HCT116 (cell line): ENCODE measurements at places on chromosomes 11 and 22. TPM values are rescaled to one million over a fixed set of nuclear protein-coding genes. Genes with fewer than 3 reads are reported as not detected.

GAS2 gene
- total RNA-seq = not detected

SYT12 gene
- total RNA-seq = 4.3 TPM

OR6T1 gene
- not detected for total RNA-seq

TLCD5 gene
- 9.1 TPM for total RNA-seq

OR2AG1 gene
- not detected for total RNA-seq

TSPAN18 gene
- 18.3 TPM for total RNA-seq

TEX12 gene
- not detected for total RNA-seq

GGT5 gene
- 0.57 TPM for total RNA-seq

OR51M1 gene
- total RNA-seq = not detected

UBXN1 gene
- total RNA-seq = 94.2 TPM

P4HA3 gene
- 0.91 TPM for total RNA-seq

APOL5 gene
- not detected for total RNA-seq

DNA sequence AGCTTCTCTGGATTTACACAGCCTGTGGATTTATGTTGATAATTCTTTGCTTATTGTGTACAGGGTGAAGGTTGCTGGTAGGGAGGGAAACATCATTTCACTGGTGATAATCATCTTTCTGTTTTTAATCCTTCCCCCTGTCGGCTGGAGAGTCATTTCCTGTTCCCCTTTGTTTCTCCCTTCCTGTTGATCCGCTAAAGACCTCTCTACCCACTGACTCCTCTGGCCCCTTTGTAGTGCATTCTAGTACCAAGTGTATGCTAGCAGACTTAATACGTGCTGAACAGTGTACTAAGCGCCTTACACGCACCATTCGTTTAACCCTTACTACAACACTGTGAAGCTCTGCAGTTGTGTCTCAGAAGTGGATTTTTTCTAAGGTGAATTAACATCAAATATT is 19.0 kb upstream of the OR9Q1 start:
- no peaks in the 10 kb centered on the region for H3K36me3 ChIP-seq
- no peak overlapping the region for H3K4me3 ChIP-seq
- peaks cover 12% of the 10 kb centered on the region; the same call in 1 of the 2 replicates for H3K27me3 ChIP-seq

DNA sequence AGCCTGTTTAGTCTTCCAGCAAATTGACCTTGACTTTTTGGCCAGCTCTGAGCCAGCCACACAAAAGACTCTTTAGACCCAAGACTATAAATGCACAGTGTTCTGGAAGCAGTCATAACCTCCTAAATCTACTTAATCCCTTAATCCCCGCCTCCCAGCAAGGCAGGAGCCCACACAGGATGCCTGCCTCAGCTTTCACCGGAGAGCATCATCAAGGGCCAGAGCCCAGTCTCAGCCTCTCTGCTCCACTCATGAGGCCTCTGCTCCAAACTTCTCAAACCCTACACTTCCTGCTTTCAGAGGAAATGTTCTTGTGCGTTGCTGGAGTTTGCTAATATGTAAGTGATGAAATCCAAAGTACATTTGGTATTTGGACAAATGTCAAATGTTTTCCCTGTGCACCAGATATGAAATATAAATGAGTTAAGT is 57.9 kb upstream of the FSHB start:
- H3K27me3 ChIP-seq = no peaks in the 10 kb centered on the region
- no peak overlapping the region for H3K27ac ChIP-seq
- H3K4me1 ChIP-seq = no peaks in the 10 kb centered on the region
- no peak overlapping the region for H3K4me3 ChIP-seq
- DNase-seq = no peak
- no peaks in the 10 kb centered on the region for H3K36me3 ChIP-seq

DNA sequence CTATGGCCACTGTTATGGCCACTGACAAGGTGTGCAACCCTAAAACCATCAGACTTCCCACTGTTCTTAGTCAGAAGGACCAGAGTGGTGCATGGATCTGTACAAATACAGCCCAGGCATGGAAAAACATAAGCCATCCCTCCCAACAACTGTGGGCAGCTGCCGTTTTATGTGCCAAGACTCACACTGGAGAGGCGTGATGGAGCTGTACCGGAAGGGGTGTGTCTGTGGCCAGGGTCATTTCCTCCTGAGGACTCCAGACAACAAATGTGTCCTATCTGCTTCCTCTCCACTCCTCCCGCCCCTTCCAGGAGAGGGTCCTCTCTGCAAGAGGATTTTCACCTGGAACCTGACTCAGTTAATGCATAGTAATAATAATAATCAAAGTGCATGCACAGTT is 29.5 kb downstream of the KCNJ1 start:
- H3K36me3 ChIP-seq = no peaks in the 10 kb centered on the region
- H3K27me3 ChIP-seq = peaks cover 15% of the 10 kb centered on the region; the same call in 1 of the 2 replicates
- H3K4me3 ChIP-seq = no peak overlapping the region
- DNase-seq = no peak
- no peak overlapping the region for H3K27ac ChIP-seq
- H3K4me1 ChIP-seq = no peaks in the 10 kb centered on the region

GRCh38 chr22:37852418-37852817 is 3.2 kb downstream of the EIF3L start:
- no peak overlapping the region for H3K27ac ChIP-seq
- peaks cover 10% of the 10 kb centered on the region for H3K4me1 ChIP-seq
- no peak for DNase-seq
- no peaks in the 10 kb centered on the region for H3K27me3 ChIP-seq

DNA sequence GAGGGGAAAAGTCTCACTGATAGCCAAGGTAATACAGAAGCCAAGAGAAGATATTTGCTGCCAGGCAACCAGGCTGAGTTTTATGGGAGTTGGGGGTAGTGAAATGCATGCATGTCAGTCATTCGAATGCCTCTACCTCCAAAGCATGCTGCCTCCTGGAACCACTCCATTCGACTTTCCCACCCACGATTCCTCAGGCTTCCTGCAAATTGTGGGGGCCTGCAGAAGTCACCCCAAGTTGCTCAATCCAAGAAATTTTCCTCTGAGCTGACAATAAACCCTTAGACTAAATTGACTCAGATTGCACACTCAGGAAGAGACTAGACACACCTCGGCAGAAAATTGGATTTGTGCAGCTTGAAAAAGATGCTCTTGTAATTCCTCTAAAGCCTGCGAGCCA is 73.6 kb upstream of the GRK3 start:
- H3K27me3 ChIP-seq = peaks cover 16% of the 10 kb centered on the region; the same call in 1 of the 2 replicates
- peaks cover 30% of the 10 kb centered on the region for H3K4me1 ChIP-seq
- DNase-seq = no peak

DNA sequence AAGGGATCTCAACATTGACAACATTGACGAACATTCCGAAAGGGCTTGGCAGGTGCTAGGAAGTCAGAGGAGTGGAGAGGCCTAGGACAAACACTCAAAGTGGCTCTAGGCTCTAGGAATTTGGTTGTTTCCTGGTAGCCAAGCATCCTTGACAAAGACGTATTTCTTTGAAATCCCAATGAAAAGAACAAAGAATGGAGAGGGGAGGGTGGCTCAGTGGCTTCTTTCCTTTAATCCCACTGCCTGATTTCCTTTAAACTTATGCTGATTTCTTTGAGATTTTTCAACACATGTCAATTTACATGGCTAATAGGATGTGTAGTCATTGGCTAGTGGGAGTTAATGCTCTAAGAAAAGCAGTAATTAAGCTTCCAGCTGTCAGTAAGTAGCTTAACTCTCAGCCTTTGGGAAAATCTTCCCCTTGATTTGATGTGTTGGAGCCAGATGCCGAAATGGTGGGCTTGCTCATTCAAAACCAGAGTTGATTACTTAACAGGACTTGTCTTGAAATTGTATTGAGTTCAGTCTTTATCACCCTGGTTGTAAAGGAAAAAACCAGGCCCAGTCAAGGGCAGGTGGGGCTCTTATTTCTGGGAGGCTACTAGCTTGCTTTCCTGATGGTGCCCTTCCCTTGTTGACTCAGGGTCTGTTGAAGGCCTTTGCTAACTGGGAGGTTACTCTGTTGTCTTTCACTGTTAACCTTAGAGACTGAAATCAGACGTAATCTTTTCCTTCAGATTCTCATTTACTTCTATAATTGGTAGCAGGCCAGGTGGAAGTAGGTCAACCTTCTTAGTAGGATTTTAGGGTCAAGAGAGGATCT is 44.6 kb upstream of the SORL1-AS1 start:
- no peaks in the 10 kb centered on the region for H3K4me1 ChIP-seq
- no peak overlapping the region for H3K27ac ChIP-seq
- no peak for DNase-seq
- no peaks in the 10 kb centered on the region for H3K36me3 ChIP-seq
- no peak overlapping the region for H3K4me3 ChIP-seq

- DNase-seq = no peak
- H3K27ac ChIP-seq = no peak overlapping the region
- H3K4me3 ChIP-seq = no peak overlapping the region
- H3K36me3 ChIP-seq = no peaks in the 10 kb centered on the region; the same call in 1 of the 2 replicates
- no peaks in the 10 kb centered on the region for H3K27me3 ChIP-seq
- peaks cover 15% of the 10 kb centered on the region for H3K4me1 ChIP-seq
Observed at GRCh38 chr11:70124321-70125000, 46.3 kb downstream of the ANO1 start.

DNA sequence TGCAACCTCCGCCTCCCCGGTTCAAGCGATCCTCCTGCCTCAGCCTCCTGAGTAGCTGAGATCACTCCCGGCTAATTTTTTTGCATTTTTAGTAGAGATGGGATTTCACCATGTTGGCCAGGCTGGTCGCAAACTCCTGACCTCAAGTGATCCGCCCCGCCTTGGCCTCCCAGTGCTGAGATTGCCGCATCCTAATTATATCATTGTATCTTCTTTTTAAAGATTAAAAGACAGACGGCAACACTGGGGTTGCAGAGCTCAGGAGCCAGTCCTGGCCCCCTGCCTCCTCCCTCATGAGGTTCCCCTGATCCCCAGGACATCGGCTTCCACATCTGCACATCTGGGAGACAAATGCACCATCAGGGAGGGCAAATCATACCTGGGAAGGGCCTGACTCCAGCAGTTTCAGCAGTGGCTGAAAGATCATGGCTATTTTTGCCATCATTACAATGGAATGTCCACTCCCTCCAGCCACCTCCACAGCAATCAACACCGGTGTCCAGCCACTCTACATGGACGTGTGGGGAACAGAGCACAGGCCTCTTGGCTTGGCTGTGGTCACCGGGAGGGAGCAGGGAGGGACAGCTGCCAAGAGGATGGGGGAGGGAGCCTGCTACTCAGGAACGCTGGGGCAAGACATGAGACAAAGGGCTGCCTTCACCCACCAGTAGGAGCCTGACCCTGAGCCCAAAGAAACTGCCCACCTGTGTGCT is 9.2 kb upstream of the CELSR1 start:
- H3K4me1 ChIP-seq = peaks cover 19% of the 10 kb centered on the region
- no peaks in the 10 kb centered on the region for H3K36me3 ChIP-seq

- DNase-seq = no peak
- H3K36me3 ChIP-seq = no peaks in the 10 kb centered on the region
- H3K4me1 ChIP-seq = no peaks in the 10 kb centered on the region
- no peaks in the 10 kb centered on the region for H3K27me3 ChIP-seq
- no peak overlapping the region for H3K27ac ChIP-seq
Observed at GRCh38 chr11:8095371-8095770, 14.4 kb downstream of the TUB start.

GRCh38 chr11:3184732-3185347 is 19.7 kb upstream of the OSBPL5 start:
- H3K4me3 ChIP-seq = no peak overlapping the region
- H3K4me1 ChIP-seq = no peaks in the 10 kb centered on the region
- no peaks in the 10 kb centered on the region for H3K27me3 ChIP-seq
- H3K36me3 ChIP-seq = no peaks in the 10 kb centered on the region
- H3K27ac ChIP-seq = no peak overlapping the region

GRCh38 chr11:76772100-76772782 is 10.9 kb upstream of the TSKU start:
- no peaks in the 10 kb centered on the region for H3K27me3 ChIP-seq
- H3K4me1 ChIP-seq = peaks cover 26% of the 10 kb centered on the region; the same call in 1 of the 2 replicates
- H3K4me3 ChIP-seq = no peak overlapping the region
- no peak for DNase-seq

GRCh38 chr11:35363854-35364780 is 55.2 kb downstream of the SLC1A2 start:
- H3K4me3 ChIP-seq = no peak overlapping the region
- no peaks in the 10 kb centered on the region for H3K36me3 ChIP-seq
- DNase-seq = peak; percentile 29
- H3K27ac ChIP-seq = peak overlapping the region; percentile 53

GRCh38 chr11:2685566-2686359 is 14.0 kb downstream of the KCNQ1OT1 start:
- H3K27ac ChIP-seq = no peak overlapping the region
- H3K36me3 ChIP-seq = no peaks in the 10 kb centered on the region; the same call in 1 of the 2 replicates
- no peaks in the 10 kb centered on the region for H3K27me3 ChIP-seq
- no peak for DNase-seq

DNA sequence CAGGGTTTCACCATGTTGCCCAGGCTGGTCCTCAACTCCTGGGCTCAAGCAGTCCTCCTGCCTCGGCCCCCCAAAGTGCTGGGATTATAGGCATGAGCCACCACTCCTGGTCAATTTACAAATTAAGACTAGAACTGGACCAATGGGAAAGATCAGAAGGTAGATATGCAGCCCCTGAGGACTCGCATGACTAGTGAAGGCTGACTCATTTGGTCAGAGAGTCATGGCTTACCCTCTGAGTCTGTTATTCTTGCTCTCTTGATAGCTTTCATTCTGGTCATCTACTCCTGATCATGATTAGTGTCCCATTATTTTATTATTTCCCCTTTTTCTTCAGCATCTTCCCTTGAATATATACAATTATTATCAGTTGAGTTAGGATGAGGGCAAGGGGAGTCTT is 2.7 kb upstream of the LDHAL6A start:
- no peaks in the 10 kb centered on the region for H3K36me3 ChIP-seq
- no peak for DNase-seq
- H3K4me3 ChIP-seq = no peak overlapping the region
- no peaks in the 10 kb centered on the region; the same call in 1 of the 2 replicates for H3K4me1 ChIP-seq
- no peak overlapping the region for H3K27ac ChIP-seq

DNA sequence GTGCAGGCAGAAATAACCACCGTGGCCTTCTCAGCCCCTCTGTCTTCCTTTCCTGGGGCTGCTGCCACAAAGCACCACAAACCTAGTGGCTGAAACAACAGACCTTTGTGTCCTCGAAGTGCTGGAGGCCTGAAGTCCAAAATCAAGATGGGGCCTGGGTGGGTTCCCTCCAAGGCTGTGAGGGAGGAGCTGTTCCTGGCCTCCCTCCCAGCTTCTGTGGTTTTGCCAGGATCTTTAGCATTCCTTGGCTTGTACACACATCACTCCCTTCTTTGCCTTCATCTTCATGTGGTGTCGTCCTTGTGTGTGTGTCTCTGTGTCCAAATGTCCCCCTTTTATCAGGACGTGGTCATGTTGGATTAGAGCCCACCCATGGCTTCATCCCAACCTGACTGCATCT is 29.0 kb upstream of the PARVG start:
- no peak for DNase-seq
- no peak overlapping the region for H3K4me3 ChIP-seq
- no peaks in the 10 kb centered on the region for H3K27me3 ChIP-seq
